Spleen (tissue), 13 donors: ENCODE measurements at places on chromosomes 12 and 14. TPM values are rescaled to one million over a fixed set of nuclear protein-coding genes. Genes with fewer than 3 reads are reported as not detected.

The A2ML1 gene
- not detected for total RNA-seq

The OS9 gene
- total RNA-seq, result 255 TPM

The NKX2-1 gene
- not detected for total RNA-seq

The CATSPERB gene
- total RNA-seq, result 3.3 TPM

The SLC41A2 gene
- total RNA-seq, result 13.6 TPM
